ENCODE measurements at places on chromosomes 11 and 22. TPM values are rescaled to one million over a fixed set of nuclear protein-coding genes. Genes with fewer than 3 reads are reported as not detected.

Gene TMX2
- total RNA-seq, result 55.1 TPM

Gene OR4D5
- total RNA-seq, result not detected

Gene UPK3A
- total RNA-seq, result not detected

Gene OR51B5
- not detected for total RNA-seq

Gene SLC35E4
- 20.7 TPM for total RNA-seq

Gene TEX54
- total RNA-seq, result not detected

Gene FKBP2
- total RNA-seq, result 63.5 TPM

Gene EIF3D
- 466 TPM for total RNA-seq

Gene MS4A4A
- not detected for total RNA-seq

Gene SCUBE2
- 1.2 TPM for total RNA-seq

Gene OR51I1
- not detected for total RNA-seq

Gene SCN3B
- total RNA-seq, result 0.19 TPM

Gene CKAP5
- total RNA-seq, result 77.4 TPM

Gene CD3E
- not detected for total RNA-seq

Gene IFT27
- total RNA-seq, result 14.2 TPM

Gene TUB
- 2.3 TPM for total RNA-seq

Gene PIWIL4
- total RNA-seq, result 0.18 TPM

Gene GRM5
- total RNA-seq, result 0.18 TPM
